Activated naive CD4-positive, alpha-beta T cell treated with anti-CD3 and anti-CD28 coated beads for 36 hours (primary cell): ENCODE measurements at places on chromosomes 13 and 19. TPM values are rescaled to one million over a fixed set of nuclear protein-coding genes. Genes with fewer than 3 reads are reported as not detected.

DNA sequence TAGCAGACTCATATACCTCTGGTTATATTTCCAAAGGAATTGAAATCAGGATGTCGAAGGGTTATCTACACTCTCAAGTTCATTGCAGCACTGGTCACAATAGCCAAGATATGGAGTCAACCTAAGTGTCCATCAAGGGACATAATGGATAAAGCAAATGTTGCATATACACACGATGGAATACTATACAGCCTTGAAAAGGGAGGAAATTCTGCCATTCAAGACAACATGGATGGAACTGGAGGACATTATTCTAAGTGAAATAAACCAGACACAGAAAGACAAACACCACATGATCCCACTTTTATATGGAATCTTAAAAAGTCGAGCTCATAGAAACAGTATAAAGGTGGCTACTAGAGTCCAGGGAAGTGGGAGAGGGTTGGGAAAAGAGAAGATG lies 13.6 kb upstream of the ERCC1 start:
- no peaks in the 10 kb centered on the region for H3K27me3 ChIP-seq
- no peak for DNase-seq
- H3K27ac ChIP-seq = peak overlapping the region; percentile 50
- no peaks in the 10 kb centered on the region for H3K36me3 ChIP-seq

GRCh38 chr19:33157906-33158305 lies 26.0 kb downstream of the WDR88 start:
- H3K4me3 ChIP-seq = no peak overlapping the region
- H3K36me3 ChIP-seq = no peaks in the 10 kb centered on the region
- no peak overlapping the region for H3K27ac ChIP-seq
- DNase-seq = no peak

DNA sequence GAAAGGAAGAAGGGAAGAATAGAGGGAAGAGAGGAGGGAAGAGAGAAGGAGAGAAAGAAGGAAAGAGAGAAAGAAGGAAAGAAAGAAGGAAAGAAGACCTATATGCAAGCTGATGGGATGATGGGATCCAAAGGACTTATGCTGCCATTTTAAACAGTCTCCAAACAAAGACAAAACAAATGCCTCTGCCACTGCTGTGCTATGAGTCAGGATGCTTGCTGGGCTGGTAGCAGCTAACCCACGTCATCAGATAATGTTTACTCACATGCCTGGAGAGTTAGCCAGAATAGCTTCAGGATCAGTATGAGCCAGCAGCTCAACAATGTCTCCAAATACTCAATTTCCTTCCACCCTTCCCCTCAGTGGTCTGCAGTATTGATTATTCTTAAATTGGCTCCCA lies 12.0 kb upstream of the ZNF274 start:
- H3K27me3 ChIP-seq = no peaks in the 10 kb centered on the region
- H3K36me3 ChIP-seq = peaks cover 23% of the 10 kb centered on the region
- H3K4me1 ChIP-seq = no peaks in the 10 kb centered on the region
- no peak overlapping the region for H3K27ac ChIP-seq

DNA sequence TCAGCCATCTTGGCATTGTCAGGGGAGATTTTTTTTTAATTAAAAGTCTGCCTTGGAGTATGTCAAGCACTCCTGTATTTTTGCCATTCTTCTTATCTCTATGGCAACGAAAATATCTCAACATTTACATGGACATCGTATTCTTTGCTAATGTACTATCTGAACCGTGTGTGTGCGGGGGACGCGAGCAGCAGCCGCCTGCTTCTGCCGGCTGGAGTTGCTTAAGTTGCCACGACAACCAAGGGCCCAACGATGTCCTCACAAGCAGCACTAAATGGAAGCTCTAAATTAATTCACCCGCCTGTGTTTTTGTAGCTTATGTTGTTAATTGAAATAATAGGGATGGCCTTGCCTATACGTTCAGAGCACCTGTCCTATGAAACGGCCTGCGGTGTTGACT lies 309.5 kb downstream of the TEX29 start:
- no peaks in the 10 kb centered on the region for H3K36me3 ChIP-seq
- no peak overlapping the region for H3K4me3 ChIP-seq
- no peaks in the 10 kb centered on the region for H3K4me1 ChIP-seq
- H3K27ac ChIP-seq = no peak overlapping the region
- DNase-seq = no peak
- H3K27me3 ChIP-seq = no peaks in the 10 kb centered on the region

- peaks cover 11% of the 10 kb centered on the region for H3K27me3 ChIP-seq
- no peaks in the 10 kb centered on the region for H3K4me1 ChIP-seq
- H3K36me3 ChIP-seq = no peaks in the 10 kb centered on the region
- no peak overlapping the region for H3K4me3 ChIP-seq
These were observed 6.2 kb upstream of the DZIP1 start for GRCh38 chr13:95650696-95651095.

DNA sequence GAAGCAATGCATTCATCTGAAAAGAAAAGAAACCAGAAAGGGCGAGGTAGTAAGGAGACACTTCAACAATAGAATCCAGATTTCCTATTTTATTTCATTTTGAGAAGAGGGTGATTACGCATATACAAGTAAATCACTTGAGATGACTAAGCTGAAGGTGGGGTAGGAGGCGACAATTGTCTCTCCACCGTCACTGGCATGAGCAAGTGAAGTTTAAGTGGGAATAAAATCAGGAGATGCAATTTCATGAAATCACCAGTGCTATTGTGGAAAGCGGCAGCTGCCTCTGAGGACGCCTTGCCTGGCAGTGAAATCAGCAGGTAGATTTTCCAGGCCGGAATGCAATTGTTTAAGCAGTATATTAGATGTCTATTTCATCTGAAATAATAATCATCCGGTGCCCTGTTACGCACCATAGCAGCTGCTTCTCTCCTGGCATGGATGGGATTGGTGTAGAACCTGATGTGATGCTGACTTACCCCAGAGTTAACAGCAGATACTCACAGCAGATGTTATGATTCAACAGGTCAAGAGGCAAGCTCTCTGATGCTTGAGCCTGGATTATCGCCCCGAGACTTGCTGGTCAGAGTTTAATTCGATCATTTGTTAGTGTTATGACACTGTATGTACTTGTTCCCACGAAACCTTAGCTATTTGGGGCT lies 64.3 kb downstream of the RASL11A start:
- no peak for DNase-seq
- no peak overlapping the region for H3K27ac ChIP-seq
- H3K36me3 ChIP-seq = no peaks in the 10 kb centered on the region
- H3K27me3 ChIP-seq = no peaks in the 10 kb centered on the region

DNA sequence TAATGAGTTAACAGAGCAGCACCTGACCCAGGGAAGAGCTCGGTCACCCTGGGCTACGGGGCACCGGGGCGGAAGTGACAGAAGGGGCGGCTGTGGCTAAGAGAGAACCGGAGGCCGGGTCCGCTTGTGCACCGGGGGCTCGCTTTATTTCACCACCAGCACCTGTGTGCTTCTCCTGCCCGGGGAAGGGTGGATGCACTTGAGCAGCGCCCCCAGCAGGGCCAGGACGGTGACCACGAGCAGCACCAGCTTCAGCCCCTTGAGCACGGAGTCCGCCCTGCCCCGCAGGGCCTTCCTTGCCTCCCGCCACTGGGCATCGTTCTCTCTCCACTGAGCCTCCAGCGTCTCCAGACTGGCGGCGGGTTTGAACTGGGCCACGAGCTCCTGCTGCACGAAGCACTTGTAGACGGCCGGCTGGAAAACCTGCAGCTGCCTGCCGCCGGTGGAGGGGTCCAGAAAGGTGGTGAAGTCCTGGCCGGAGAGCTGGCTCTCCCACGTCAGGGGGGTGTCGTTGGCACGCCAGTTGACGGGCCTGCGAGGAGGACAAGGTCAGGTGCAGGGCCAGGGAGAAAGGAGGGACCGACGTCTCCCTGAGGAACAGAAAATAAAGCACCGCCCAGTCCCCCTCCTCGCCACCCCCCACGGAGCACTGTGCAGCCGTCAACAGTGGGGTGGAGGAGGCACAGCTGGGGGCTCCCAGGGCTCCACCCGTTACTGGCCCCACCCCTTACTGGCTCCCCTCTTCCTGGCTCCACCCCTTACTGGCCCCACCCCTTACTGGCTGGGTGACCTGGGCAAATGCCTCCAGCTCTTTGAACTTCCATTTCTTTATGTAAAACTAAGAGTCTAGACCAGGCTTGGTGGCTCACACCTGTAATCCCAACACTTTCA lies 3.6 kb downstream of the FAM187B start:
- H3K27me3 ChIP-seq = no peaks in the 10 kb centered on the region
- peak; percentile 54 for DNase-seq
- H3K27ac ChIP-seq = no peak overlapping the region
- H3K36me3 ChIP-seq = no peaks in the 10 kb centered on the region

- DNase-seq = peak; percentile 31
- no peak overlapping the region for H3K27ac ChIP-seq
- H3K36me3 ChIP-seq = no peaks in the 10 kb centered on the region
- H3K4me1 ChIP-seq = peaks cover 19% of the 10 kb centered on the region
These were observed 23.2 kb downstream of the RFX2 start for GRCh38 chr19:6087074-6087571.

DNA sequence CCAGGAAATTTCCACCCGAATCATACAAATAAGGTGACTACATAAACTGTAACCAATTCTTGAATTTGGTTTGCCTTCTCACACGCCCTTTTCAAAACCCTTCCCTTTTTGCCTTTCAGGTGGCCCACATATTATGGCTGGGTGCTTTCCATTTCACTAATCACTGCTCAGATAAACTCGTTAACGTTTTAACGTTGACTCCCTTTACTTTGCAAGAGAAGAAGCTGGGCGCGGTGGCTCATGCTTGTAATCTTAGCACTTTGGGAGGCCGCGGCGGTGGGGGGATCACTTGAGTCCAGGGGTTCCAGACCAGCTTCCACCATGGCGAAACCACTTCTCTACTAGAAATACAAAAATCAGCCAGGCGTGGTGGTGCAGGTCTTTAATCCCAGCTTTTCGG lies 19.8 kb upstream of the ZNF91 start:
- no peak for DNase-seq
- H3K36me3 ChIP-seq = peaks cover 2% of the 10 kb centered on the region
- peak overlapping the region; percentile 68 for H3K4me3 ChIP-seq
- H3K27me3 ChIP-seq = peaks cover 25% of the 10 kb centered on the region
- peaks cover 10% of the 10 kb centered on the region for H3K4me1 ChIP-seq

- DNase-seq = no peak
- H3K27ac ChIP-seq = no peak overlapping the region
- no peaks in the 10 kb centered on the region for H3K36me3 ChIP-seq
These were observed 201.8 kb upstream of the MIR17HG start for GRCh38 chr13:91145571-91146205.

DNA sequence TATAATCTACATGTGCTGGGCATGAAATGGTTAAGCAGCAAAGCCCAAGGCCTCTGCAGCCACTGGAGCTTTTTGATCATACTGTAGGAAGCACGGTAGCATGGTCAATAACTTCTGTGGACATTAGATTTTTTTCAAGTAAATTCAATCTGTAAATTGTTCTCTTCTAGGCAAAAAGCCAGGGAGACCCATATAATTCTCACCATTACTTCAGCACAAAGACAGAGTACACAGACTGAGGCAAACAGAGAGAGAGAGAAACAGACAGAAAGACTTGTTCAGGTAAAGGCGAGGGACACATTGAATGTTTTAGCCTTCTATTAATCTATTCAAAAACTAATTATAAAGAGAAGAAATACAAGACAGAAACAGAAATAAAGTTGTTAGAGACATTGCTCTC lies 349.4 kb downstream of the RFC3 start:
- H3K36me3 ChIP-seq = no peaks in the 10 kb centered on the region
- no peak overlapping the region for H3K27ac ChIP-seq
- H3K27me3 ChIP-seq = peaks cover 2% of the 10 kb centered on the region
- H3K4me3 ChIP-seq = no peak overlapping the region

GRCh38 chr13:103772576-103772975 lies 706.4 kb upstream of the SLC10A2 start:
- no peaks in the 10 kb centered on the region for H3K4me1 ChIP-seq
- no peak overlapping the region for H3K27ac ChIP-seq
- H3K27me3 ChIP-seq = no peaks in the 10 kb centered on the region
- DNase-seq = no peak

- no peaks in the 10 kb centered on the region for H3K27me3 ChIP-seq
- H3K27ac ChIP-seq = no peak overlapping the region
- DNase-seq = no peak
- H3K36me3 ChIP-seq = peaks cover 88% of the 10 kb centered on the region
- H3K4me1 ChIP-seq = peaks cover 55% of the 10 kb centered on the region
These were observed 9.9 kb downstream of the FXYD5 start for GRCh38 chr19:35164418-35164817.

GRCh38 chr13:71618159-71618558 lies 248.8 kb downstream of the DACH1 start:
- H3K4me1 ChIP-seq = no peaks in the 10 kb centered on the region
- no peak for DNase-seq
- no peak overlapping the region for H3K27ac ChIP-seq
- H3K4me3 ChIP-seq = no peak overlapping the region
- H3K27me3 ChIP-seq = no peaks in the 10 kb centered on the region
- no peaks in the 10 kb centered on the region for H3K36me3 ChIP-seq

SLC6A16 gene
- total RNA-seq = 0.98 TPM

LMTK3 gene
- 2.6 TPM for total RNA-seq

KANK3 gene
- total RNA-seq = 0.36 TPM

PLVAP gene
- not detected for total RNA-seq

DZIP1 gene
- total RNA-seq = 0.15 TPM

GNG7 gene
- total RNA-seq = 1.1 TPM
